Thoracic aorta (tissue), 2 donors: ENCODE measurements at places on chromosomes 5 and 9. TPM values are rescaled to one million over a fixed set of nuclear protein-coding genes. Genes with fewer than 3 reads are reported as not detected.
A peak's percentile ranks its signal among the peaks of the same experiment; 100 is the strongest.

GRCh38 chr5:130137681-130138080 is 233.4 kb downstream of the CHSY3 start:
- no peak overlapping the region for H3K4me3 ChIP-seq
- peak overlapping the region; percentile 87 for H3K27ac ChIP-seq
- H3K4me1 ChIP-seq: peaks cover 23% of the 10 kb centered on the region
- H3K36me3 ChIP-seq: no peaks in the 10 kb centered on the region
- no peaks in the 10 kb centered on the region for H3K27me3 ChIP-seq
- DNase-seq: no peak

DNA sequence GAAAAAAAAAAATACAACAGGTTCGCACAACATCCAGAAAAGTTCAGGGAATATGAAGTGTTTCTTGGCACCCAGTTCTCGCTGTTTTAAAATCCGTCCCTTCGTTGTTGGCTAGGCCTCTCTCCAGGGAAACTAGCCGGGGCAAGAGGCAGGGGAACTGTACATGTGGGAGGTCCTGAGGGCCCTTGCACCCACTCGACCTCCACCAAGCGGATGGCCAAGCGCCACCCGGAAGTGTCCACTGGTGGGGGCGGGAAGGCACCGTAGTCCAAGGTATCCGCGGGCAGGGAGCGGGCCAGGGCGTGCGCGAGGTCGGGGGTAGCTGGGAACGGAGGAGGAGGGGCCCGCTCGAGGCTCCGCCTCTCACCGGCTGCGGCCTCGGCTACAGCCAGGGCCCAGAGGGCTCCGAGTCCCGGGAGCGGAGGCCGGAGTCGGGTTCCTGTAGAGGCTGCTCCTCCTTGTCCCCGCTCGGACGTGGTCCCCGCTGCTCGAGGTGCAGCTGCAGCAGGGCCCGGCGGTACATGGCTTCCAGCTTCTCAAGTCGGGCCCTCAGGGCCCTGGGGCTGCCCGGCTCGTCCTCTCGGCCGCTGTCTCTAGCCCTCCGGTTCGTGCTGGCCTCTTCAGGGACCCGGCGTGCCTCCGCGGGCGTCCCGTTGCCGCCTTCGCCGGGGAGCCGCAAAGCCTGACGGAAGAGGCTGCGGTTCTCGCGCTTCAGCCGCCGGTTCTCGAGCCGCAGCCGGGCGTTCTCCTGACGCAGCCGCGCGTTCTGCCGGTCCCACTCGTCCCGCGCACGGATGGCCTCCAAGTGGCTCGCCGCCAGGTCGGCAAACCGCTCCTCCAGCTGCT is 720 bp downstream of the TUSC1 start:
- H3K4me1 ChIP-seq: peaks cover 21% of the 10 kb centered on the region
- no peaks in the 10 kb centered on the region for H3K27me3 ChIP-seq
- DNase-seq: peak; percentile 65
- H3K36me3 ChIP-seq: no peaks in the 10 kb centered on the region
- H3K4me3 ChIP-seq: peak overlapping the region; percentile 100

GRCh38 chr5:84059672-84060071 is 325.0 kb downstream of the EDIL3 start:
- no peaks in the 10 kb centered on the region for H3K36me3 ChIP-seq
- H3K4me3 ChIP-seq: no peak overlapping the region
- no peaks in the 10 kb centered on the region for H3K4me1 ChIP-seq
- no peak overlapping the region for H3K27ac ChIP-seq
- DNase-seq: no peak
- H3K27me3 ChIP-seq: no peaks in the 10 kb centered on the region

The NUTM2F gene
- total RNA-seq: not detected

The CNTLN gene
- total RNA-seq: 16.4 TPM

The NUTM2G gene
- total RNA-seq: not detected
